ENCODE measurements at places on chromosomes 2 and 18.

- no peak for DNase-seq
Measured at GRCh38 chr2:118059919-118060478, 28.3 kb upstream of the INSIG2 start.

GRCh38 chr2:212549941-212550340 lies 11.3 kb upstream of the ERBB4 start:
- no peak for DNase-seq

DNA sequence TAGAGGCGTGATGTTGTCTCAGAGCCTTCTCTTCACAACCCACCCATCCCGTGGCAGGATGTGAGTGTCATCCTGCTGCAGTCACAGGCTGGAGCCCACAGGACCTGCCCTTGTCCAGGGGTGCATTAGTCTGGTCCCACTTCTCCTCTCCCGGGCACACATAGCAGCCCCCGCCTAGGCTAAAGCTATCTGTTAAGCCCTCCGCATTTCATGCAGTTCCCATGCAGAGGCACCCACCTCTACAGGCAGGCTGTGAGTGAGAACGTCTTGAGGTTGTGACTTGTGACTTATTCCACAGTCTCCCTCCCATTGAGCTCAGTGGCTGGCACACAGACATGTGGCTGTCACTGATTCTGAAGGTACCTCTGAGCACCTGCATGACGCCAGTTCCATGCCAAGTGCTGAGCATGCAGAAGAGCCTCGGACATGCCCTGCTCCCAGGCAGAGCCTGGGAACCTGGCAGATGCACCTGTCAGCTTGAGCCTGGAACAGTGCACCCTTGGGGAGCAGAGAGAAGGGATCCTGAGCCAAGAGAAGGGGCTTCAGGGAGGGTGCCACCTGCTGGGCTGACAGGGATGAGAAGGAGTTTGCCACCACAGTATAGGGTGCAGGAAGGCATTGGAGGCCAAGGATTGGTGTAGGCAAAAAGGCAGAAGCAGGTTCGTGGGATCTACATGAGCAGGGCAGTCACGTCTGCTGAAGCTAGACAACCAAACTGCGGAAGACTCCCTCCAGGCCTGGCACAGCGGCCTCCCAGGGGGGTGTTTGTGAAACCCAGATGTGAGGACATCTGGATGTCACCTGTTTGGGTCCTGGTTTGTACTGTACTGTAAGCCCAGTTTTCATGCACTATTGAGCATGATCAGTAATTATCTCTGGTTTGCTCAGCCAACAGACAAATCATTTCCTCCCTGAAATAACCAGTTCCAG lies 213.6 kb downstream of the GLI2 start:
- DNase-seq, result no peak

GRCh38 chr18:36308711-36309435 lies 11.4 kb downstream of the FHOD3 start:
- DNase-seq, result no peak

GRCh38 chr18:75958683-75959082 lies 531.2 kb upstream of the SMIM21 start:
- no peak for DNase-seq

- DNase-seq, result no peak
Measured at GRCh38 chr2:11257078-11257477, 87.4 kb downstream of the ROCK2 start.

GRCh38 chr2:120246546-120247300 lies 5.9 kb upstream of the RALB start:
- peak; percentile 69 for DNase-seq

DNA sequence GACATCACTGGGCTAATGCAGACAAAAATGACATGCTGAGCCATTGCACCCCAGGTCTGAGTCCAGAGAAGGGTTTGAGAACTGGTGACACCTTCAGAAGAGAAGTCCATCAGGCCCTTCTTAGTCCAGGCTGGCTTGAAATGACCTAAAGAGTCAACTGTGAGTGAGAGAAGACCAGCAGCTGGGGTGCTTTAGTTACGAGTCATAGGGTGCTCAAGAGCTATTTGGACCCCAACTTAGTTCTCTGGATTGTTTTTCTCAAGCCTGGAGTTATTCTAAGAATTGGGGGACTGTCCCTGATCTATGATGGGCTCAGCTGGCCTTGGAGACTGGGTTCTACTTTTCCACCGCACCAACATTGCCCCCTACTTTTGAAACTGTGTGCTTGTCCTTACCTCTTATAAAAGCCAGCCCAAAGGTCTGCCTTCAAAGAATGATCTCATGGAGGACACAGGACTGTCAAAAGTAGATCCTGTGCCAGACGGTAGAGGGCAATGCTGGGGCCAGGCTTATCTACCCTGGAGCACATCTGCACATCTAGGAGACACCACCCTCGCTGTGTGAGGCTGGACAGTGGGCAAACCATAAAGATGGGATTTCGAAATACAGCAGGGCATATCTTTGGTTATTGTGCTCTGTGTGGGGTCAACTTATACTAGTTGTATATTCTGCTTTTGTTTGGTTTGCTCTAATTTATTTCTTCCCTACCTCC lies 333.0 kb upstream of the SLC14A2 start:
- no peak for DNase-seq

DNA sequence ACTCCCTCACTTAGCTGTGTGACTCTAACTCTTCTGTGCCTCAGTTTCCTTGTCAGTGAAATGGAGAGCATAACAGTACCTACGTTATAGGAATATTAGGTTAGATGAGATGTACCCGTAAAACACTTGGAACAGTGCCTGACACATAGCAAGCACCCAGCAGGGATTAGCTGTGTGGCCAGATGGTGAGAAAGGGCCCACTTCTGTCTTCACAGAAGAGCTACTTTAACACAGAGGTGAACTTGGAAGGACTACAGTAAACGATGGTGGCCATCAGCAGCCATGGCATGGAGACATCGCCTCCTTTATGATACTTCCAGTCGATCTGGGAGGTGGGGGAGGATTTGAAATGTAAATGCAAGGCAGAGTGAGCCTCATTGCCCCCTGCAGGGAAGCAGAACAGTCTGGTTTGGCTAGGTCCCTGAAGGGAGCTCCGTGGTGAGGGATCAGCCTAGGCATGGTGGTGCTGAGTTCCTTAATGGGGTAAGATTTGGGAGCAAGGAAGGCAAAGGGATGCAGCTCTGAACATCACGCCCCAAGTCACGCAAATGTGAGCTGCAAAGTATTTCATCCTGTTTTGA lies 101.7 kb upstream of the ALPP start:
- DNase-seq, result no peak

DNA sequence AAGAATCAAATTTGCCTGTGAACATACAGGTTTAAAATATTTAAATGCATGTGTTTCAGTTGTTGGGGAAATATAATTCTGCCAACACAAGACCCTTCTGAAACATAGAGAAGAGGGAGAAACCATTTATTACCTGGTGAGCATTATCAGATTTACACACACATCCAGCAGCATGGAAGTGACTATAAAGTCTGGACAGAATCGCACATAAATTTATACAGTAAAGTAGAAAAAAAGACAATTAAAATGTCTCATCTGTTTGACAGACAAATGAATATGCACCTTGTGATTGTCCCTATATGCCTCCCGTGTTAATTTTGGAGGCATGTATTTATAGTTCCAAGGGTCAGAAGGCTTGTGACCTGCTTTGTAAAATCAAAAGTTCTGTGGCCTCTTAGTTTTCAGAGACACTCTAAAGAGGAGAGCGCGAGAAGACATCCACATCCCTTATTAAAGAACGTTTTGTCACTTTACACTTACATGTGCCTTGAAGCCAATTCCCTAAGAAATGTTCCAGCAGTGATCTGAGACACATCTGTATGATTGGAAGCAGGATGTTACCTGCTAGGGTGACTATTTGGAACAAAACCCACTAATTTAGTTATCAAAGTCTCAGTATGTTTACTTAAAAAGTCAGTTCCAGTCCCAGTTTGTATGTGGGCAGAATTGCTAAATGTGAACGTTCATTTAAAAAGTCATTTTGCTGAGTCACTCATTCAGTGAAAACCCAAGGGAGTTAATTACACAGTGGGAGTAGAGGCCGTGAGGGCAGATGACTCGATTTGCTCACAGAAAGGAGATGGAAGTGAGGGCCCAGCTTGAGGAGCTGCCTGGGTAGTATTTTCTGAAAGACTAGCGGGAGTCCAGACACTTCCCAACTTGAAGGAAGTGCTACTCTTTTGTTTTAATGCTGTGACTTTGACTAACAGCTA lies 527.6 kb upstream of the MEX3C start:
- no peak for DNase-seq

GRCh38 chr18:50651334-50651733 lies 91.4 kb downstream of the MAPK4 start:
- DNase-seq, result no peak

DNA sequence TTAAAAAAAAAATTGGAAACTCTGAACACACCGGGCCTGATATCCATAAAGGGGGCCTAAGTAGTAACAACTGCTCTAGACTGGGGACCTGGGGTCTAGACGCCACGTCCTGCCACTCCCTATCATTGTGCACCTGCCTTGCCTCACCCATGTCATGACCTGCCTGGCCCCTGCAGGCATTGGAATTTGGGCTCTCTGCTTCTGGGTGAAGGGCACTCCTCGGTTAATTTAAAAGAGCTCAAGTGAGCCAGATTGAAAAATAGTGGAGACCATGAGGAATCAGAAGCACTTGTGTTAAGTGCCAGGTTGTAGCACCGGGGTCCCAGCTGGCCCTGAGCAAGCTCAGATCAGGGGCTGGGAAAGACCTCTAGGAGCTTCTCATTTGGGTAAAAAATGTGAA lies 48.1 kb downstream of the SLC4A1AP start:
- no peak for DNase-seq

DNA sequence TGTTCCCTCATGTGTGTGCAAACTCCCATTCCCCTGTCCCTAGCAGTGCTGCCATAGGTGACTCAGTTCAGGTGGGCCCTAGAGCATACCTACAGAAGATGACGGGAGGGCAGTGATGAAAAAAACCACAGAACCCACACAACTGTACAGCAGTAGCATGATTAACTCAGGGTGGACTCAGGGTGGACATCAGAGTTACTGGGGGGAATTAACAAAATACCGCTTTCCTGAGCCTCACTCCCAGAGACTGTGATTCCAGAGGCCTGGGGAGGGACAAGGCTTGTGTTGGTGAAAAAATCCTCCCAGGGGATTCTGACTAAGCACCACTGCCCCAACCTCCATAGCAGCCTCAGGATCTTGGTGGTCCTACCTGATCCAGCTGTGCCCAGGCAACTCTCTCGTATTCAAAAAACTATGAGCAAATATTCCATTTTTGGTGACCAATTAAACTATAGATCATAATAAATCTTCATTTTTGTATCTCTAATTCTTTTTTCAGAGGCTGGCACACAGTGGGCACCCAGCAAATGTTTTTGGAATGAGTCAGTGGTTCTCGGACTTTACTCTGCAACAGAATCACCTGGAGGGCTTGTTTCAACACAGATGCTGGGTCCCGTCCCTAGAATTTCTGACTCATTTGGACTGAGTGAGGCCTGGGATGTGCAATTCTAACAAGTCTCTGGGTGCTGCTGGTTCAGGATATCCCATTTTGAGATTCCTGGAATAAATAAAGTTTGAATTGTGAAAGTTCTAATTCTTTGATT lies 84.1 kb upstream of the NABP1 start:
- DNase-seq, result peak; percentile 68

Data from keratinocyte (primary cell).